Retinal pigment epithelial cell (primary cell): ENCODE measurements at places on chromosomes 2 and 18.
A peak's percentile ranks its signal among the peaks of the same experiment; 100 is the strongest.

GRCh38 chr2:100756704-100757103 is 63.2 kb upstream of the NPAS2 start:
- DNase-seq: no peak

DNA sequence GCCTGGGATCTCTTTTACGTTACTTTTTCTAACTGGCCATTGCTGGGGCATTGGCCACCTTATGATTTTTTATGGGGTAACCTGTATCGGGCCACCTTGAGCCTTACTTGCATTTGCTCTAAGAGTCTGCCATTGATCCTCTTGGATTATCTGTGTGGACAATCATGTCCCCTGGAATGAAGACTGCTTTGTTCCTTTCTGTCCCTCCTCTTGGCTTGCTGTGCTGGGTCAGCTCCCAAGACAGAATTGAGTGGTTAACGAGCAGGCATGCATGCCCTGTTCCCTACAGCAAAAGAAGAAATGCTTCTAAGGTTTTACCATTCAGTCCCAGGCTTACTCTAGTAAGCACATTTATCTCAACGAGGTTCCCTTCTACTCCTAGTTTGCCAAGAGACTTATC is 46.3 kb downstream of the MAL start:
- DNase-seq: no peak

- no peak for DNase-seq
These were observed 323.9 kb downstream of the SETBP1 start for GRCh38 chr18:45004546-45005080.

DNA sequence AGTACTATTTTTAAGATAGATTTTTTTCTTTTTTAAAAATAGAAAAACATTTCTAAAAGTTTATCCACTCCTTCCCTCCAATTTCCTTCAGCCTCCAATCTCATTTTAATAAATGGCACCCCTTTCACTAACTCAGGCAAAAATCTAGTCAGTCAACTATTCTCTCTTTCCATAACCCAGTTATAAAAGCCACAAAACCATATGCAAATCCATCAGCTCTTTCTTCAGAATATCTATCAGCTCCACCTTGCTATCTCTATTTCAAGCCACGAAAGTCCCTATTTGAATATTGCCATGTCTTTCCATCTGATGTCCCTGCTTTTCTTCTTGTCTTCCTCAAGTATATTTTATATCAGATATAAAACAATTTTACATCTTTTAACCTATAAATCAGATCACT is 397.1 kb downstream of the ERBB4 start:
- no peak for DNase-seq

- no peak for DNase-seq
These were observed 215.6 kb upstream of the PKDCC start for GRCh38 chr2:41832218-41832617.

DNA sequence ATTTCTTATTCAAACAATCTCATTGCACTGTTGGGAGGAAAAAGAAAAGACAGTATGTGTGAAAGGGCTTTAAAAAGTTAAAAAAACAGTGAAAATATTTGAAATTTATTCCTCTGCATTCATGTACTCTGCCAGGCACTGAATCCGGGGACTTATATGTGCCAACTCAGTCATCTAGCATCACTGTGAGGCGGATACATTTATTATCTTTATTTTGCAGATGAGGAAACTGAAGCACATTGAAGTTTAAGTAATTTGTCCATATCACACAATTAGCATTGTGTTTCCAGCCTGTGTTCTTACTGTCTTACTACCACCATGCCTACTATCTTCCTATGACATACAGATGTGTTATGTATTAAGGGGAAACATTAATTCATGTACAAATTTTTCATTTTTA is 1.8 kb downstream of the LCLAT1 start:
- DNase-seq: no peak

- no peak for DNase-seq
These were observed 33.4 kb upstream of the SLC9A2 start for GRCh38 chr2:102585847-102586404.

DNA sequence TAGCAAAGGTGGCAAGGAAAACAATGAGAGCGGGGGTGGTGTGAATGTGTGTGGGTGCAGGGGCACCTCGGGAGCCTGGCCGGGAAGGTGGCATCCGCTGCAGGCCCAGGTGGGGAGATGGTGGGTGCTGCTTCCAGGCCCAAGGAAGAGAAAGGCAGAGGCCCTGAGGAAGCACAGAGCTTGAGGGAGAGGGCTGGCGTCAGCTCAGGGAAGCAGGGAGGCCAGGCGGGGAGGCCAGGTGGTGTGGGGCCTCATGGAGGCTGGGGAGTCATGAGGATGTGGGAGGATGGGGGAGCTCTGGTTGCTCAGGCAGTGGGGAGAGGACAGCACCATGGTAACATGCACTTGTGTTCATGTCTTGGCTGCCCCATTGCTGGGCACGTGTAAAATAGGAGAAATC is 43.3 kb downstream of the AGAP1 start:
- DNase-seq: no peak

DNA sequence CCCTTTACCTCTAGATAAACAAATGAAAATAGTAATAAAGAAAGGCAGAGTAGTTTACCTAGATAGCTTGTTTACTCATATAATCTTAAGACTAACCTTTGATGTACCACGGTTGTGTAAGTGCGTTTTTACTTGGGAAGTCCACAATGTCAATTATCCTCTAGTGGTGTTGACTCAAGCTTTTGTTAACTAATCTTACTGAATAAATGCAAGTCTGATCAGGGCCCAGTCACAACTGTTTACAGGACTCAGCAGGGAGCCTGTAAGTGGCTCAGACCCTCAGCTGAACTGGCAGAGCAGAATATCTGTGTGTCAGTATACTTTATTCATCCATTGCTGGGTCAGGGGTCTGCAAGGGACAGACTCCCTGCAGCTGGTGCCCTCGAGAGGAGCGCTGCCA is 98.1 kb upstream of the ACAA2 start:
- no peak for DNase-seq

- DNase-seq: peak; percentile 89
These were observed 11.8 kb upstream of the KCMF1 start for GRCh38 chr2:84959095-84959565.

DNA sequence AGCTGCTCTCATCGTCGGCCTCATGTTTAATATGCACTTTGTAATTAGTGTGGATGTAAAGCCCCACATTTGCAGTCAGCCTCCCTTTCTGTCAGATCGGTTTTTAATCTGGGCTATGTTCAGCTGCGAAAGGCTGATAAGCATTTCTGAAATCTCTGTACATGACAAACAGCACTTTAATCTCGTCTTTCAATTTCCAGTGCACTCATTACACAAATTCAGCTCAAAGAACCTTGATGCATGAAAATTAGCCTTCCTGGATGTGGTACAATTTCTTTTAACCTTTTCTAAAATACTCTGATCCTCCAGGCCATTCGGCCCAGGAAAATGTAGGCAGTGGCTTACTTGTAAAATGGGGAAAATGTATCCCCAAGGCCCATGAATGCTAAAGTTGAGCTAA is 265.1 kb downstream of the RND3 start:
- DNase-seq: no peak

GRCh38 chr2:168962636-168963035 is 61.5 kb downstream of the G6PC2 start:
- DNase-seq: no peak

GRCh38 chr2:212595036-212595654 is 56.5 kb upstream of the ERBB4 start:
- no peak for DNase-seq

DNA sequence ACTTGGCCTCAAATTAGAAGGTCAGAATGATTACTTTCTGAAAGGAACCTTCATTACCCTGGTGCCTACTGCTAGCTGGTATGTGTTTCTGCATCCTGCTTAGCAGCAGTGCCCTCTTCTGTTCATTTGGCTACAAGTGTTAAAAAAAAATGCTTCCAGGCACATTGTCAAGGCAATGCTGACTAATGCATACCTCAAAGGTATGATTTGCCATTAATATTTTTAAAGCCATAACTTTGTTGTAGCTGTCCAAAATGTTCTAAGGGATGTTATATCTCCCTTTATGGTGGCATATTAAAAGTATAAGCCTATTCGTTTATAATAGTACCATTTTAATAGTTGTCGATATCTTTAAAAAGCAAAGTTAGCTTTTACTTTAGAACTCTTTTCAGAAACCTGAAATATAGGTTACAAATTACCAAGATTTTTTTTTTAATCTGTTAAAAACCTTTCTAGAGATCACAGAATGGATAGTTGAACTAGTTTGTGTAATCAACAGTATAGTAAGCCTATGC is 52.0 kb upstream of the FAM171B start:
- DNase-seq: peak; percentile 70

GRCh38 chr2:42568401-42569115 is at the start of gene MTA3:
Gene MTA3, plus strand, starts transcription at chr2:42568632. Its CDS starts 114 bp downstream, at chr2:42568746.
- no peak for DNase-seq

DNA sequence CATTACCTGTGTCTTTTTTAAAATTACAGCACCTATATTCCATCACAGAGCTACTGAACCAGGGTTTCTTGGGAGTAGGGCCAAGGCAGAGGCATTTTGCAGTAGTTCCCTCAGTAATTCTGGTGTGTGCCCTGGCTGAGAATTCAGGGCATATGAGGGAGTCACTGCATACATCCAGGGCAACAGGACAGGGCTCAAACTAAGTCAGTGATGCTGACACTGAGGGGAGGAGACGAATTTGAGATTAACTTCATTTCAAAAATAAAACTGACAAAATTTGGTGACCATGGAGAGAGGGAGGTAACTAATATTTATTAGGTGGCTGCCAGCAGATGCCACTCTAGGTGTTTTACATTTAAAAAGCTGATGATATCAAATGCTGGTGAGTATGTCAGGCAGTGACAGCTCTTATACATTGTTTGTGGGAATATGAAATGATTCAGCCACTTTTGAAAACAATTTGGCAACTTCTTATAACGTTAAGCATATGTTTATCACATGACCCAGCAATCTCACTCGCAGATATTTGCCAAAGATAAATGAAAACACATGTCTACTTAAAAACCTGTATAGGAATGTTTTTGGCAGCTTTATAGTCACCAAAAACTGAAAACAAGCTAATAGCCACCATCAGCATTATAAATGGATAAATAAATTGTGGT is 20.3 kb downstream of the STRADB start:
- DNase-seq: no peak

DNA sequence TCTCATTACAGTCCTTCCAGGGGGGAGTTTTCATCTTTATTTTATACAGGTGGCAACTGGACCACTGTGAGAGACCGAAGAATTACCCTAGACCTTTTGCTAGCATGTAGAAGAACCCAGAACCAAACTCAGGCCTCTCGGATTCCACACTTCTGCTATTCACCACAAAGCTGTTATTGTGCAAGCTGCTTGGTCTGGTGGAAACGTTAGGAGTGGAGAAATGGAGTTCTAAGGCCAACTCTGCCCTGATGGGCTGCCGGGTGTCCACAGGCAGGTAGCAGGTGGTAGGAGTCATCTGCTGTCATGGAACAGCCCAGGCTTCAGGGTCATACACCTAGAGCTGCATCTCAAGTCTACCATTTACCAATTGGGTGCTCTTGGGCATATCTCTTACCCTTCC is 218.8 kb downstream of the BCL11A start:
- DNase-seq: no peak

DNA sequence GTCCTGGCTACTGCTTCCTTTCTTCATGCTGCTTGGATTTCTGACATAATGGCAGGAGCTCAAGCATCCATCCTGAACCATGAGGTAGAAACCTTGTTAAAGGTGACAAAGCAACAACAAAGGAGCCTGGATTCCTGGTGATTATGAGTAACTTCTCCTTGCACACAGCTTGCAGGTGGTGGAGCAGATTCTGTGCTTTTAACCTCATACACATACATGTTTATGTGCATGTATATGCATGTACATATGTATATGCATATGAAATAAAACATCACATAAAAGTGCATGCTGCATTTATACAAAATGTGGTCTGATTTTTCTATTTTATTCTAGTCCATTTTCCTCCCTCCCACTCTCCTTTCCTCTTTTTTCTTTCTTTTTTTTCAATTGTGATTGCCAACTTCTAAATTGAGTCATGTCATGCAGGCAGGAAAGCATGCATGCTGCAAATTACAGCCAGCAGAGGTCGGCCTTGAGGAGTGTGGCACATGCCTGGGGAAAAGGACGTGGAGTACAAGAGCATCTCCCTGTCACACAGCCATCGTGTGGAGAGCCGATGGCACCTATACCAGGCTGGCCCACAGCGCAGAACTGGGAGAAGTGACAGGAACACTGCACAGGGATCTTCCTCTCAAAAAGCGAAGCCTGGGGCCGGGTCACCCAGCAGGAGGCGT is 17.9 kb downstream of the LCT start:
- DNase-seq: no peak

- DNase-seq: no peak
These were observed 334.6 kb upstream of the KLHL29 start for GRCh38 chr2:23050388-23050787.

DNA sequence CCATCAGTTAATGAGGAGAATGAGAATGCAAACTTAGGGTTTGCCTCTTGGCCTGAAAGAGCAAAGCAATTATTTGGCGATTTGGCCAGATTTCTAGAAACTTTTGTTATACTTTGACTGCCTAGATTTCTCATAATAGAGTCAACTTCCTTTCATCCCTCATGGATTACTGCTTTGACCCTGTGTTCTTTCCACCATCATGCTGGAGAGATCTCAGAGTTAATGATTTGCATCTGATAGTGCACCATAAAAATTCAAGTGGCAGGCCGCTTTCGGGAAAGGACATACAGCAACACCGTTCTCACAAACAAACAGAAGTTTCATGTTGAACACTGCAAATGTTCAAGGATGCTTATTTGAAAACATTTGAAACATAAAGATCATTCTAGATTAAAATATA is 143.7 kb upstream of the ZFP36L2 start:
- no peak for DNase-seq

GRCh38 chr18:25251068-25251467 is 100.9 kb downstream of the ZNF521 start:
- DNase-seq: no peak

- no peak for DNase-seq
These were observed 36.5 kb downstream of the GALM start for GRCh38 chr2:38702413-38702812.

GRCh38 chr2:154195644-154196195 is 324.0 kb downstream of the GALNT13 start:
- no peak for DNase-seq

GRCh38 chr2:53786352-53786704 is 425 bp downstream of the ASB3 start:
- DNase-seq: no peak

GRCh38 chr2:37639631-37640030 is 31.8 kb downstream of the CDC42EP3 start:
- DNase-seq: no peak

GRCh38 chr2:69798290-69798908 is 31.1 kb upstream of the GMCL1 start:
- DNase-seq: no peak
